ENCODE measurements at places on chromosomes 2 and 18.

DNA sequence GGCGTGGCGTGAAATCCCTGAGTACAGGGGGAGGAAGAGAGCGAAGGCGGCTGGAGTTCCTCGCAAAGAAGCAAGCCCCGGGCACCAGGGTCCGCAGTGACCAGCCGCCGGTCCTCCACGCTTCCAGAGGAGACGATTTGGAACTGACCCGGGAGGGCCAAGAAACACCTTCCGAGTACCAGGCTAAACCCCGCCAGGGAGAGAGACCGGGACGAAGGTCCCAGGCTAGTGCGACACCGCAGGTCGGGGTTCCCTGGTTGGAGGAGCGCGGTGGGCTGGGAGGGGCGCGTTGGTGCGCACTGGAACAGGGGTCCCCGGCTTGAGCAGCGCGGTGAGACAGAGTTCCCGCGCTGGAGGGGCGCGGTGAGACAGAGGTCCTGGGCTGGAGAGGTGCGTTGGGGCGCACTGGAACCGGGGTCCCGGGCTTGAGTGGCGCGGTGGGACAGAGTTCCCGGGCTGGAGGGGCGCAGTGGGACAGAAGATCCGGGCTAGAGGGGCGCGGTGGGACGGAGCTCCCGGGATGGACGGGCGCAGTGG is 901 bp downstream of the WDFY1 start:
- no peak for DNase-seq

- no peak for DNase-seq
Observed at GRCh38 chr2:216363221-216363620, 9.1 kb downstream of the MARCHF4 start.

DNA sequence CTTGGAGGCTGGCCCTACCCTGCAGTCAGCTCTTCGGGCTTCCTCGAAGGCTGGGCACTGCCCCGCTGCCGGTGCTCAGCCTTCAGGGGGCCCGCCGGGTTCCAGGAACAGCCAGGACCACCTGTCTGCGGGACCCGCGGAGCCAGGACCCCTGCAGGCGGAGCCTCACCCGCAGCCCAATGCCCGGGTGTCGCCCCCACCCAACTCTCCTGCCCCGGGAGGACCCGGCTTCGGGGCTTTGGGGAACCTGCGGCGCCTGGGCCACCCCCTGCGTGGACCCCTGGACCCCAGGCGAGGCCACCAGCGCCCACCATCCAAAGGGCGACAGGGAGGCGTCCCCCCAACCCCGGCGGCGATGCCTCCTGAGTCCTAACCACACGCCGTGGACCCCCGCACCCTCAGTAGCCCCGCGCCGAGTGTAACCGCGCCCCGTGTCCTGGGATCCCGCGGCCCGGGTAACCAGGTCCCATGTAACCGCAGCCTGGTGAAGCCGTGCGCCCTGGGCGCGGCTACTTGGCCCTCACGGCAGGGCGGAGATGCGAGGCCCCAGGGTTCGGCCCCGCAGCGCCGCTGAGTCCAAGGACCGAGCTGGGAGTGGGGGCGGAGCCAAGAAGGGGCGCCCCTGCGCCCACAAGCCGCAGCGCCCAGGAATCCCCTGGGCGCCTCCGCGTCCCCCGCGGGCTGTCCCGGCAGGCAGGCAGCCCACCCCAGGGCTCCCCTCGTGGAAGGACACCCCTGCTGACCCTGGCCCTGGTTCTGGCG is 11.0 kb upstream of the UBE2F start:
- no peak for DNase-seq

GRCh38 chr18:76376225-76376624 is 118.8 kb downstream of the ZNF516 start:
- DNase-seq = no peak

- DNase-seq = no peak
Observed at GRCh38 chr2:59920961-59921360, 632.5 kb downstream of the BCL11A start.

DNA sequence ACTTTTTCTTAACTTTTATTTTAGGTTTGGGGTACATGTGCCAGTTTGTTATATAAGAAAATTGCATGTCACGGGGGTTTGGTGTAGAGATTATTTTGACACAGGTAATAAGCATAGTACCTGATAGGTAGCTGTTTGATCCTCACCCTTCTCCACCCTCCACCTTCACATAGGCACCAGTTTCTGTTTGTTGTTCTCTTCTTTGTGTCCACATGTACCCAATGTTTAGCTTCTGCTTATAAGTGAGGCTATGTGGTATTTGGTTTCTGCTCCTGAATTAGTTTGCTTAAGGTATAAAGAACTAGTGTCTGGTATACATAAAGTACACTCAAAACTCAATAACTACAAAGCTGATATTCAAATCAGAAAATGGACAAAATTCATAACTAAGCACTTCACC is 654.6 kb upstream of the LINC00305 start:
- no peak for DNase-seq

GRCh38 chr18:39681061-39681460 is 2115.5 kb upstream of the CELF4 start:
- no peak for DNase-seq

DNA sequence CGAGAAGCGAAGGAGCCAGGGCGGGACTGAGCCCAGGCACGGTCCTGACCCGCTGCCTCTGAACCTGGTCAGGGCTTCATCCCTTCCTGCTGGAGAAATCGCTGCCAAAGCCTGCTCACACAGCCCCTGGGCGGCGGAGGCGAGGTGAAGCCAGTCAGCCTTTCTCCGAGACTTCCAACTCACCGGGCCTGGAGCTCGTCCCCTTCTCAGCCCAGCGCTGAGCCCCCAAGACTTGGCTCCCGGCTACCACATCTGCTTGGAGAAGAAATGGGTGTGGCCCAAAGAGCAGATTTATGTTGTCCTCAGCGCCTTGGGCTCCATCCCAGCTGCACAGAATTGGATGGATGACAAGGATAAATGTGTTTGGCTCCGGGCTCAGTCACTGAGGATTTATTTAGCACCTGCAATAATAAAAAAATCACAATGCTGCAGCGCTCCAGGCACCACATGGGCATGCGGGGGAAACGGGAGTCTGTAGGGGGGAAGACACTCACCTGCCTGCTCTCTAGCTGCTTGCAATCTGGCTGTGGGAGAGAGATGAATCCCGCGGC is 64.9 kb downstream of the ACTR2 start:
- DNase-seq = no peak

DNA sequence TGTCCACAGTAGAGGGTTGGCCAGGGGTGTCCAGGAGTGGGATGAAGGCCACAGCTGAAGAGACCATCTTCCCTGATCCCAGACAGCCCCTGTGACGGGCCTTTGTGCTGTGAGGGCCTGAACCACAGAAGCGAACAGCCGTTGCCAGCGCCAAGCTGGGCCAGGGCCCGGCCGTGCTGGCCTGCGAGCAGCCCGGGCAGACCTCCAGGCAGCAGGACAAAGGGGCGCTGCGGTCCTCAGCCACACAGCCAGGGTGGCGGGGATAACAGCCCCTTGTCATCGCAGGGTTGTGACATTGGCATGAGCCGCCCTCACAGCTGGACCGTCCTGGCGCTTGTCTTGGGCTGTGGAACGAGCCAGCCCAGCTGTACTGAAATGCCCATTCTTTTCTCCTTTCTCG is 161.1 kb downstream of the FAM210A start:
- DNase-seq = no peak

- no peak for DNase-seq
Observed at GRCh38 chr18:51162617-51163016, 34.9 kb downstream of the MEX3C start.
